ENCODE measurements at places on chromosomes 2 and 18.

- DNase-seq = no peak
Measured at GRCh38 chr2:215705771-215706361, 270.0 kb upstream of the FN1 start.

- no peak for DNase-seq
Measured at GRCh38 chr18:28854964-28855363, 678.0 kb upstream of the CDH2 start.

- peak; percentile 65 for DNase-seq
Measured at GRCh38 chr2:95077861-95078603, 43.6 kb downstream of the MRPS5 start.

- DNase-seq = no peak
Measured at GRCh38 chr2:176024083-176024482, 22.0 kb upstream of the LNPK start.

- no peak for DNase-seq
Measured at GRCh38 chr2:31430439-31431165, 16.1 kb upstream of the XDH start.

- DNase-seq = no peak
Measured at GRCh38 chr18:31658670-31659575, 25.5 kb downstream of the B4GALT6 start.

GRCh38 chr2:205129531-205129930 lies 552.8 kb upstream of the NRP2 start:
- DNase-seq = no peak

DNA sequence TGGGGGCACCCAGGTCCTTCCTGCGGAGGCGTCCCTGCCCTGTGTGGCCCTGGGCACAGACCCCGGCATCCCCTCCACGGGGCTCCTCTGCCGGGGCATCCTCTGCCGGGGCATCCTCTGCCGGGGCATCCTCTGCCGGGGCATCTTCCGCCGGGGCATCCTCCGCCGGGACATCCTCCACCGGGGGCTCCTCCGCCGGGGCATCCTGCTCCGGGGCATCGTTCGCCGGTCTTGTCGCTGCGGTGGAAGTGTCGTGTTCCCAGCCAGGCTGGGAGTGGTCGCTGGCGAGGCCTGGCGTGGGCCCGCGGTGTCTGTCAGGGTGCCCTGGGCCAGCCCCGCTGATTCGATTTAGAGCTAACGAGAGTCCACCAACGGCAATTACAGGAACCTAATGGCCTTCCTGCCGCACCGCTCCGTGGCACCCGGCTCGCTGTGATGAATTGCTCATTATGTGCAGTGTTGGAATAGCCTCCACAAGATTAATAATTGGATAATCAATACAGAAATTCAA lies 115.1 kb downstream of the NFATC1 start:
- DNase-seq = peak; percentile 16

- DNase-seq = no peak
Measured at GRCh38 chr18:35136885-35137284, 95.7 kb downstream of the MAPRE2 start.

GRCh38 chr2:176136374-176137251 lies 7.1 kb downstream of the HOXD8 start:
- peak; percentile 58 for DNase-seq

DNA sequence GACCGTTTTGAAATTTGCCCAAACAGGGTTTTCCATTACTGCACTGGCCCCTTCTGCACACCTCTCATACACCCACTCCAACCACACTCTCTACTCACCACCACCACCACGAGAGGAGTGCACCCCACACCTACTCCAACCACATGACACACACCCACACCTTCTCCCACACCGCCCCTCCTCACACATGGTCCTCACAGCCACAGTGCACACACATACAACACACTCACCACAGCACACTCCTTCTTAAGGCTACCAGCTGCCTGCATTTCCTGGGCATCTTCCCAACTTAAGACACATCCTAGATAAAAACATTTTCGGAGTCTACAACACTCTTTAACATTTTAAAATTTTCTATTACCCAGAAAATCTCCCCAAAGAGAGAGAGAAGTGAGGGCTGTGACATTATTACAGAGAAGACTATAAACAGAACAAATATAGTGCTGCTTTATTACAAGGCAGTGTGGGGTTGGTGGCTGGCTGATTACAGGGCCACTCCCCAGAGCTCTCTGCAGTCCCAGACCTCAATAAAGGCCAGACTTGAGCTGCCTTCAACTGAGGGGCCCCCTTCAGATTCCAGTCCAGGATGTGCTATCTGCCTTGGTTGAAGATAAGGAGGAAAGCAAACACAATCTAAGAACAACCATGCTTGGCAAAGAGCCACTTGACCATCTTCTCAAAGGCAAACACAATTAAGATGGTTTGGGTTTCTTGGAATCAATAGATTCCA lies 36.1 kb downstream of the NHEJ1 start:
- DNase-seq = no peak

GRCh38 chr2:134522496-134523455 lies 196.0 kb downstream of the TMEM163 start:
- peak; percentile 41 for DNase-seq

DNA sequence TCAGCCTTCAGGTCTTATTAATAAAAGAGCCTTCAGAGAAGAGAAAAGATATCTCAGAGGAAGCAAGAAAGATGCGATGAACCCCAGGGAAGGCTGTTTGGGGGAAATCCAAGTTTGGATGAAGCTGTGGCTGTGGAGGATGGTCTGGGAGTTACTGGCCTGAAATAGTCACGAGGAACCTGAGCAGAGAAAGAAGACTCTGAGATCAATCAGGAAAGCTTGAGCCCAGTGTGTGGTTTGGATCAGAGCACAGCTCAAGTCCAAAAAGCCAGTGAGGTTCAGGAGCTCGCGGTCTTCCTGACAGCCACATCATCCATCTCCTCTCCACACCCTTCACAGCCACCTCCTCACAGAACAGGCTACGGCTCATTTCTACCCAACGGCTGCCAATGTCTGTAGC lies 87.4 kb upstream of the SERPINE2 start:
- DNase-seq = no peak

DNA sequence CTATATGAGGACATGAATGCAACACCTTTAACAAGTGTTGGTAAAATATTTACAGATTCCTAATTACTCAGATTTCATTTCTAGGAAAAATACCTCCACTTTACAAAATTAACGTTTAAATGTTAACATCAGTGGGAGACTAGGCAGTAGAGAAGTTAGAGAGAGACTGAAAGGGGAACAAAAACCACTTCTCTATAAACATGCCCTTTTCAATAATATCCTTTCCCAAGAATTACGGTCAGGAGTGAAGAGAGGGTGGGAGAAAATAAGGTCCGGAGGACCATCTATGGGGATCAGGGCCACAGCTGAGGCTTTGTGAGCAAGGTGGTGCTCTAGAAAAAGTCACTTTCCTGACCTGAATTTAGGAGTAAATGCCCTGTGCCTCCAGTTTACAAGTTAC lies 65.3 kb upstream of the WIPF1 start:
- no peak for DNase-seq

DNA sequence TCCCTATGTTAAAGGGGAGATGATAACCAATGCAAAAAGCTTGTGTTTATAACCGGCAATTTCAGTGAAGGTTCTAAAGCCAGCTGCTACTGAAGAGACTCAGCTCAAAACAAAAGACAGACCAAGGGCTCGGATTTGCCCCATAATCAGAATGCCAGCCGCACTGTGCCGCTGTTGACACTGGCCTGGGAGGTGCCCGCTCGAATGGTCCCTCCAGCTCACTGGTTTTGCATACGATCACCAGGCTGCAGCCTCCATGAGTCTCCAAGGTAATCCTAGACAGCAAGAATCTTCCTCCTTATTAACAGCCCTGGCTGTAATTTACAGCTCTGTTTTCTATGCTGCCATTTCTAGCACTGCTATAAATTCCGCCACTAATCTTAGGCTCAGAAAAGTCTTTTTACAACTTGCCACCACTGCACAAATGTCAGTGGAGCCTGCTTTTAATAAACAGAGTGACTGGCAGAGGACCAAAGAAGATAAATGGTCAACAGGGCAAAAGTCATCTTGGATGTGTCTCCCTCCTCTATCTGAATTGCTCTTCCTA lies 155.7 kb upstream of the SH3BP4 start:
- no peak for DNase-seq

GRCh38 chr2:176508984-176509740 lies 239.9 kb downstream of the MTX2 start:
- DNase-seq = no peak

- DNase-seq = no peak
Measured at GRCh38 chr2:231336236-231336635, 59.3 kb upstream of the B3GNT7 start.

GRCh38 chr2:187552381-187552780 lies 1.9 kb downstream of the TFPI start:
- no peak for DNase-seq

- DNase-seq = no peak
Measured at GRCh38 chr2:84169871-84170270, 289.2 kb downstream of the SUCLG1 start.

DNA sequence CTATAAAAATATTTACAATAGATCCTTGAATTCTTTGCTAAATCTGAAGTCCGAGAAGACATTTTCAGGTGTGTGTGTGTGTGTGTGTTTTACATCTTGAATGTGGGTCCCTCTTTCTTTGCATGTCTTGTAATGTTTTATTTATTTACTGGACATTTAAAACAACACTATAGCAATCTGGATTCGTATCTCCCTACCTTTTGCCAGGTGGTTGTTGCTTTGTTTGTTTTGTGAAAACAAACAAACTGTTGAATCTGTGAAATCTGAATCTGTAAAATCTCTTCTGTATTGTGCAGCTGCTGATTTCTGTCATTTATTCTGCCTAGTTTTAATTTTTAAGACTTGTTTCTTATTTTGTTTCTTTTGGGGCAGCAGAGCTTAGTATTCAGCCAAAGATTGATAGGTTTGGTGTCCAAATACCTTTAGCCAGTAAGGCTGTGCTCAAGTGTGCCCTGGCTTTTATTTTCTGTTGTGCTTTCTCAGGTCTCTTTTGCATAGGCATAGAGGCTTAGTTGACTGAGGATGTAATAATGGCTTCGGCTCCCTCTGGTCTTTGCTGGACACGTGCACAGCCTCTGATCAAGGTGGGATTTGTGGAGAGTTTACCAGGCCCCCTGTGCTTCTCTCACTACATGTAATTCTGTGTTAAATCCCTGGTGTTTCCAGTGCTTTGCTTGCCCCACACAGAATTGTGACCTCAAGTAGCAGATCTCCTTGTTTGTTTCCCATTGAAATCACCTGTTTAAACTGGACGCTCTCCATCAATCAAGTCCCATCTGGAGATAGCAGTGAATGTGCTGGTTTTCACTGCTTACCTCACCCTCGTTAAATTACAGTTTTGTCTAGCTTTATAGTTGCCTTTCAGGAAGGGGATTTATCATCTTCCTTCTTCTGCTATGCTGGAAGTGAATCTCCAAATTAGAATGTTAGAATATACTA lies 71.1 kb downstream of the BIRC6 start:
- DNase-seq = no peak

GRCh38 chr2:26533661-26534060 lies 55.7 kb upstream of the OTOF start:
- no peak for DNase-seq

DNA sequence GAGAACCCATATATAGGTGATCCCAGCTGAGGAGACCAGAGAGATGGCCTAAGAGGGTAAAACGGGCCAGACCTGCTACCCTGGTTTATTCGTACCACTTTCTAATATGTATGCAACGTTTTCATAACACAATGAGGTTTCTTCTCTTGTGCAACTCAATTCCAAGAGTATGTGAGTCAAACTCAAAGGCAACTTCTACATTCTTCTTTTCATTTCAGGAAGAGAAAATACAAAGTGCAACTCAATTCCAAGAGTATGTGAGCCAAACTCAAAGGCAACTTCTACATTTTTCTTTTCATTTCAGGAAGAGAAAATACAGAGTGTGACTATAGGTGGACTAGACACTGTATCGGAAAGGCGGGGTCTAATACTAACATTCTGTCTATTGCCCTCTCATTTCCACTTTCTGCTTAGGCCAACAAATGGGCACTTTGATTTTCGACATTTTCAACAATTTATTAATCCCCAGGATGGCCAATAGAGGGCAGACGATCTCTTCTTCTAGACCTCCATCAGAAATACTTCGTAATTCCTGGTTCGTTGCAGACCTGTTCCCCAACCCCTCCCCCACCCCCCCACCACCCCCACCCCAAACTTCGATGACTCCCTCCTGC lies 3.7 kb upstream of the CRIM1 start:
- no peak for DNase-seq

- no peak for DNase-seq
Measured at GRCh38 chr2:214519258-214519818, 108.5 kb downstream of the VWC2L start.

DNA sequence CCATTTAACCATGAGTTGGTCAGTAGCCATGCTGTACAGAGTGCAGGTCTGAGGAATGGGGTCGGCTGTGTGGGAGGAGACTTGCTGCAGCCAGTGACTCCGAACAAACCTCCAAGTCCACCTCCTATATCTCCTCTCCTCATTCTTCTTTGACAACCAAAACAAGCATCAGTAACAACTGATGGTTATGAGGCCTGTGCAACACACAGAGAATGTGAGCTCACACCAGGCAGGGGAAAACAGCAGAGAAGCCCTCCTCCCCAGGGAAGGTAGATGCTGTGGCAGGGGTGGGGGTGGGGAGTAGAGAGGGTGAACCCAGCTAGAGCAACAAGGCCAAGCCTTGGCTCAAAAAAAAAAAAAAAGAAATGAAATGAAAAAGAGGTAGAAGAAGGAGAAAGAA lies 12.3 kb upstream of the CNGA3 start:
- no peak for DNase-seq

DNA sequence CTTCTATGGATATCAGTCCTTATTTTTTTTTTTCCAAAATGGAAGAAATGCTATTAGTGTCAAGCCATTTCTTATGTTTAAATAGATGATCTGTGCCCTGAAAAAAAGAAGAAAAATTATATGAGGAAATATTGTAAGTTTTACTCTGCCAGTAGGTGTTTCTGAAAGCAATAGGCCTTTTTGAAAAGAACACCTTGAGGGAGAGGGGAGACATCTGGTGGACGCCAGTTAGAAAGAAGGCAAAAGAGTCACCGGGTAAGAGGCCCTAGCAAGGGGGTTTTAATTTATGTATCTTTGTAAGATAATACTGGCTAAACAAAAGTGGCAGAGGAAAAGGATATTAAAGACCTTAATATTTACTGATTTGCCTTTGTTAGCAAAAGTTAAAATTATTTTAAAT lies 56.1 kb downstream of the DYNAP start:
- no peak for DNase-seq

- no peak for DNase-seq
Measured at GRCh38 chr18:45805551-45805950, 19.9 kb upstream of the SIGLEC15 start.

- DNase-seq = no peak
Measured at GRCh38 chr18:76450452-76451395, 44.3 kb downstream of the ZNF516 start.

DNA sequence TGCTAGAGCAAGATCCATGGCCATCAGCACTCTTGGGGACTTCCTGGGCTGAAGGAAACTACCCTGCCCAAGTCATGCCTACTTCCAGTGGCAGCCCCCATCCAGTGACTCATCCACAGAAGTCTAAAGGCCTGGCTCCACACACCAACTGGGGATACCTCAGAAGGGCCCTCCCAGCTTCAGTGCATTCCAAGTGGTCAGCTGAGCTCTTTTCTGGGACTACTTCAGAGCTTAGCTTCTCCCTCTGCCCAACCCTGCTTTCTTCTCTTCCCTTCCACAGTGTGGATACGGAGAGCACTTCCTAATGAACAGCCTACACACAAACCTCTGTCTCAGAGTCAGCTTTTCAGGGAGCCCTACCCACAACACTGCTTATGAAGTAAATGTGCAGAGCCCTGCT lies 66.5 kb downstream of the CLHC1 start:
- no peak for DNase-seq

All from glutamatergic neuron (in vitro differentiated cells).